HFFc6 (cell line): ENCODE measurements at places on chromosomes 1 and 21. TPM values are rescaled to one million over a fixed set of nuclear protein-coding genes. Genes with fewer than 3 reads are reported as not detected.
A peak's percentile ranks its signal among the peaks of the same experiment; 100 is the strongest.

DNA sequence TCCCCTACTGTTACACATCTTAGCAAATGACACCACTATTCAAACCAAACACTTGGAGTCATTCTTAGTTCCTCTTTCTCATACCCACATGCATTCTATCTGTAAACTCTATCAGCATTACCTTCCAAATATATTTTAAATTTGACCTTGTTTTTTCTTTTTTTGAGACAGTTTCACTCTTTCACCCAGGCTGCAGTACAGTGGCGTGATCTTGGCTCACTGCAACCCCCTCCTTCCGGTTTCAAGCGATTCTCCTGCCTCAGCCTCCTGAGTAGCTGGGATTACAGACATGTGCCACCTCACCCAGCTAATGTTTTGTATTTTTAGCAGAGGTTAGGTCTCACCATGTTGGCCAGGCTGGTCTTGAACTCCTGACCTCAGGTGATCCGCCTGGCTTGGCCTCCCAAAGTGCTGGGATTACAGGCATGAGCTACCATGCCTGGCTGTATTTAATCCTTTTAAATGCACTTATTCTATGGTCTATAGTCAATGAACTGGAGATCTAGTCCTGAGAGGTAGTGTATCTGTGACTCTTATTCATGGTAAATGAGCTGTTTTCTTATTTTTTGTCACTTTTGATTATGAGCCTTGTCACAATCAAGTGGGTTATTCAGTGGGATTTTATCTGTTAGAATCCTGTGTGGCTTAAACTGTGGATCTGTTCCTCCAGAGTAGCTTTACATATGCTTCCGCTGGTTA, 73.1 kb downstream of the GATAD2B start:
- peaks cover 22% of the 10 kb centered on the region for H3K36me3 ChIP-seq
- no peaks in the 10 kb centered on the region for H3K4me1 ChIP-seq
- DNase-seq: no peak
- peaks cover 4% of the 10 kb centered on the region for H3K27me3 ChIP-seq
- no peak overlapping the region for H3K4me3 ChIP-seq
- no peak overlapping the region for H3K27ac ChIP-seq

DNA sequence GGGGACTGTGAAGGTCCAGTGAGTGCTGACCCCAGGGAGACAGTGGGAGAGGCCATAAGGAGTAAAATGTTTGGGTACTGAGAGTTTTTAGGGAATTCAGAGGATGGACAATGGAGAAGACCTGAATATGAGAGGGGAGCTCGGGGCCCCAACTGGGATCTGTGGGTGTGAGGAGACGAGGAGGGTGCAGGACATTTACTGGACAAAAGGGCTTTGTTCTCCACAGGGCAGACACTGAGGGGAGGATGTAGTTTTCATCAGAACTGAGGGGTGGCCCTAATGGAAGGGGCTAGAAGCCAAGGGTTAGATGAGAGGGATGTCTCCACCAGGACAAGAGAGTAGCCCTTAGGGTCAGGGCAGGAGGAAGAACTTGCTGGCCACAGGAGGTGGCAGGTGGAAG, 30.0 kb downstream of the TMCC2 start:
- H3K36me3 ChIP-seq: no peaks in the 10 kb centered on the region
- peak overlapping the region; percentile 22; the same call in 1 of the 2 replicates for H3K27ac ChIP-seq
- no peak overlapping the region for H3K4me3 ChIP-seq
- no peak for DNase-seq
- H3K4me1 ChIP-seq: peaks cover 57% of the 10 kb centered on the region
- peaks cover 1% of the 10 kb centered on the region for H3K27me3 ChIP-seq

- H3K4me1 ChIP-seq: peaks cover 38% of the 10 kb centered on the region
- H3K36me3 ChIP-seq: peaks cover 22% of the 10 kb centered on the region
- no peak overlapping the region for H3K27ac ChIP-seq
- H3K4me3 ChIP-seq: no peak overlapping the region
- no peak for DNase-seq
Observed at GRCh38 chr1:179298952-179299351, 5.4 kb downstream of the SOAT1 start.

GRCh38 chr1:3355894-3356826, 98.3 kb upstream of the ARHGEF16 start:
- H3K4me3 ChIP-seq: no peak overlapping the region
- no peaks in the 10 kb centered on the region for H3K36me3 ChIP-seq

DNA sequence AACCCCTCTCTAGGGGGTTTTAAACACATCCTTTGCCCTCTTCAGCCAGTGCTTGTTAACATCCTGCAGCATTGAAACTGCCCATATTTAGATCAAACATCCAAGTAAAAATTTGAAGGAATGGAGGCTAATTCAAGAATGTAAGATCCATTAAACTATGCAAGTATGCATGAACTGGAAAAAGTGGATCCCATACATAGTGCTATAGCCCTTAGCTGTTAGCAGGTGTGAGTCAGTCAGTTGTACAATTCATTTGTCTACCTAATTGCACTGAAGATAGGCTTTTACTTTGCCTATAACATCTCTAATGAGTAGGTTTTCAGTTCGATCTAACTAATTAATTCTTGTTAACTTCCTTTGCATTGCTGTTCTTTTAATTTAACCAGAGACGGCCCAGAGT, 270.9 kb downstream of the LMO4 start:
- no peak overlapping the region for H3K4me3 ChIP-seq
- H3K27me3 ChIP-seq: peaks cover 6% of the 10 kb centered on the region
- no peak overlapping the region for H3K27ac ChIP-seq
- no peak for DNase-seq
- H3K36me3 ChIP-seq: no peaks in the 10 kb centered on the region
- no peaks in the 10 kb centered on the region for H3K4me1 ChIP-seq

DNA sequence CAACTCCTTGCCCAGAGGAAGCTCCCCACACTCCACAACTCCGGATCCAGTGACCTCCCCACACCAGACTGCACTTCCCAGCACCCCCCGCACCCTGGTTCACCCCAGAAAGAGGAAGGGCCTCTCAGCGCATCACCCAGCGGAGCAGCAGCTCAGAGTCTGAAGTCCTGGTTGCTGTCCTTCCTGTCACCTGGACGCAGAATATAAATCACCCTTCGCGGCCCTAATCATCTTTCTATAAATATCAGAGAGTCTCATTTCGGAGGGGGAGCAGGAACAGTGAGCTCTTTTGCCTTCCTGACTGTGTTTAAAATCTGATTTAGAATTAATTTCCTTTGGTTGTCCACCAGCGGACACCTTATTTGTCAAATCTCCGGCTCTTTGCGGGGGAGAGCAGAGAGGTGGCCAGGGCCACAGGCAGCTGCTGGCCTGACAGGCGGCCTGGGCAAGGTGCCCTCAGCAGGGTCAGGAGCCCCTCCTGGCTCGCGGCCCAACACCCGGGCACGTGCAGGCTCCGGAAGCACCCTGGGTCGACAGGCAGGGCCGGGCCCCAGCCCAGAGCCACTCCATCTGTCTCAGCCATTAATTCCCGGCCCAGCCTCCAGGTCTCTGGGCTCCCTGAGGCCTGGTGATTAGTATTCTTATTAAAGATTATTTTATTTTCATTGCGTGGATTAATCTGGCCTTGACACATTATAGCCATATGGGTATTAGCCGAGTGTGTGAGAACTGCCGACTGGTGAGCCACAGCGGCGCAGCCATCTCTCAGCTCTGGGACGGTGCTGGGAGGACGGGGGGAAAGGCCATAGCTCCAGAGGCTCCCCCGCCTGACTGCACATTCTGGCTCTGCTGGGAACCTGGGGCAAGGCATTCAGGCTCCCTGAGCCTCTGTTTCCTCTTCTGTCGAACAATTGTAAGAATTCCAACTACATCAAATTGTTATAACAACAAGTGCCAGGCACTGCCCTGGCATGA, 19.7 kb downstream of the EPHA8 start:
- peaks cover 31% of the 10 kb centered on the region for H3K27me3 ChIP-seq
- DNase-seq: no peak
- H3K36me3 ChIP-seq: peaks cover 2% of the 10 kb centered on the region; the same call in 1 of the 2 replicates
- no peak overlapping the region for H3K4me3 ChIP-seq

DNA sequence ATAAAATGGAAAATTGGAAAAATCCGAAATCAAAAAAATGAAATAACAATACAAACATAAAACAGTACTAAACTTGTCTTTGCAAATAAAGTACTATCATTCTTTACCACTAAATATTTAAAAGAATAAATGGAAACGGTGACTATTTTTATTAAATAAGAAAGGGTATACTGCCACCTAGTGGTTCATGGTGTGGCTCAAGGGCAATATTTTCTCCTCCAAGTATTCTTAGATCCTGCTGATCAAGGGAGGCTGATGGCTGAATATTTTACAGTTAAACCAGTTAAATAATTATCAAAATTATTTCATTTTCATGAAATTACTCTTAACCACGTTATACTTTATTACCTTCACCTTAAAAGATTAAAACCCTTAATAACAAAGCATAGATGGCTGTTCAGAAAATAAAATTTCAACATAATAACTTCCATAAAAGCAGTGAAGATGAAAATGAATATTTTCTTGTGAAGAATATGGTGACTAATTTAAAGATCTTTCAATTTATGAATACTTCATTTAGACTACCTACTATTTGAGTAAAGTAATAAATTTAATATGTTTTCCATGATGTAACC, 1793.9 kb downstream of the NCAM2 start:
- no peaks in the 10 kb centered on the region for H3K4me1 ChIP-seq
- DNase-seq: peak; percentile 45
- no peak overlapping the region for H3K27ac ChIP-seq
- H3K36me3 ChIP-seq: no peaks in the 10 kb centered on the region
- no peak overlapping the region for H3K4me3 ChIP-seq
- no peaks in the 10 kb centered on the region for H3K27me3 ChIP-seq

DNA sequence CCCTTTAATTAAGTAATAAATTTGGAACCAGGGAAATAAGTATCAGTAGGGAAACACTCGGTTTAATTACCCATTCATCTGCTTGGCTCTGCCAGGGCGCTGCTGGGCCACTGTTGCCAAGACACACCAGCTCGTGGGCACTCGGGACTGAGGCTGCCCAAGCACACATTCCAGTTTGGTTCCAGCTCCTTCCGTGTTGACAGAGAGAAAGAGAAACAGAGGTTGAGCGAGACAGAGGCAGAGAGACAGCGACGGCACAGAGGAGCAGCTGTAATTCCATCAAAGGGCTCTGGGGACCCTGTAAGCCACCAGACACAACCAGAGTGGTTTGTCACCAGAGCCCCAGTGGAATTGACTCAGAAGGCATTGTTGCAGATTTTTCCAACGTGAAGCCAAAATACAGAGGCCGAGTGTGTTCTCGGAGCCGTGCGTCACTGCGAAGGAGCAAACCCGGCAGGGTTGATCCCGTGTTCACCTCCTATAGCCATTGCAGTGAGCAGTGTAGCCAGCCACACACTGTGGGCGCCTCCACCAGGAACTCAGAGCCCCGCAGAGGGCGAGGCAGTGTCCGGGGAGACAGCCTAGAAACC, 33.5 kb downstream of the SYF2 start:
- H3K27me3 ChIP-seq: peaks cover 59% of the 10 kb centered on the region
- DNase-seq: no peak
- H3K4me1 ChIP-seq: no peaks in the 10 kb centered on the region
- H3K4me3 ChIP-seq: no peak overlapping the region
- no peak overlapping the region for H3K27ac ChIP-seq

DNA sequence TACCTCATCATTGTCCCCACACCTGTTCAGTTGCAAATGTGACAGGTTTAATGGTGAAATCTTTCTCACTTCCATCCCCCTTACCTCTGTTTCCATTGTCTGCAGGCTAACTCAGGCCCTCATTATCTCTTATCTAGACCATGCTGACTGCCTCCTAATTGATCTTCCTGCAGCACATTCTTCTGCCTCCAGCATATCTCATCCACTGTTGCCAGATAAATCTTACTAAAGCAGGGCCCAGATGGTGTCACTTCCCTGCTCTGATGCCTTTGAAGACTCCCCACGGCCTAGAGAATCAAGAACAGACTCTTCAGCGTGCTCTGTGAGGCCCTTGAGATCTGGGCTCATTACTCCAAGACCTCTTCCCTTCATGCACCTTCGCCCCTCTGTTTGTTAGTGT, 230.1 kb downstream of the DUSP10 start:
- no peak overlapping the region for H3K27ac ChIP-seq
- H3K4me3 ChIP-seq: no peak overlapping the region
- H3K36me3 ChIP-seq: peaks cover 1% of the 10 kb centered on the region; the same call in 1 of the 2 replicates
- H3K27me3 ChIP-seq: no peaks in the 10 kb centered on the region
- H3K4me1 ChIP-seq: no peaks in the 10 kb centered on the region
- DNase-seq: no peak

DNA sequence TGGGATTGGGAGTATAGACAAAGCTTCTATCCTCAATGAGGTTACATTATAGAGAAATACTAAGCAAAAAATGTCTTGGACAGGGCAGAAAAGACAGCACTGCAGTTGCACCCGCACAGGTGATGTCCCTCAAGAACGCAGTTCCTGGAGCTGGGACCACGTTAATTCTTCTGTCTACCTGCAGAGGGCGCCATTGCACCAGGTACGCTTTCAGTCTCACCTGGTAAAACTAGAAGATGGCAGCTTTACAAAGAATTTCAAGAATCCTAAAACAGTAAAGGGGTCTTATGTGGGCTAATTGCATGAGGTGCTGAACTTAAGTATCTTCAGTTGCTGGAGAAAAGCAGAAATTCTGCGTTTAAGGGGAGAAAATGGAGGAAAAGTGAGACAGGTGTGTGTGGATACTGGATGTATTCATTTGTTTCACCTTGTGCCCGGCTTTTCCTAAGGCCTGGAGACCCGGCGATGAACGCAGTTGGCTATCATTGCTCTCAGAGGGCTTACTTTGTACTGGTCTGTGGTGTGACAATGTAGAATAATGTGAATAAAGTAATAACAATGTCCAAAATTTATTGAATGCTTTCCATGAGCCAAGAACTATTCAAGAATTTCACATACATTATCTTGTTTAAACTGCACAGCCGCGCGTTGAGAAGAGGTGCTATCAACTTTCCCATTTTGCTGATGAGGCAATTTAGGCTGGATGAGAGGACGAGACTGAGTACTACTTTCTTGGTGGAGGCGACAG, 276.3 kb upstream of the GREM2 start:
- no peaks in the 10 kb centered on the region for H3K4me1 ChIP-seq
- no peak for DNase-seq
- no peak overlapping the region for H3K27ac ChIP-seq

FAM131C gene
- total RNA-seq: 0.41 to 0.72 TPM (median 0.50 TPM) in 3 replicates

GRCh38 chr1:213266983-213267772, 216.1 kb downstream of the RPS6KC1 start:
- H3K27me3 ChIP-seq: no peaks in the 10 kb centered on the region
- peaks cover 20% of the 10 kb centered on the region for H3K4me1 ChIP-seq
- DNase-seq: no peak
- H3K27ac ChIP-seq: no peak overlapping the region; the same call in 1 of the 2 replicates
